H1 (cell line): ENCODE measurements at places on chromosomes 3 and 15. TPM values are rescaled to one million over a fixed set of nuclear protein-coding genes. Genes with fewer than 3 reads are reported as not detected.

GRCh38 chr3:157059181-157059580 is 100.8 kb downstream of the CCNL1 start:
- no peak for DNase-seq

Gene EPHA3
- total RNA-seq: 0.22 and 0.33 TPM in 2 replicates

- no peak for DNase-seq
Observed at GRCh38 chr3:171753025-171753472, 57.2 kb downstream of the PLD1 start.

Gene ACKR2
- total RNA-seq: 0.09 and 0.17 TPM in 2 replicates

Gene AP3B2
- 23.6 and 25.7 TPM in 2 replicates for total RNA-seq
